Tongue (tissue), 3 donors: ENCODE measurements at places on chromosomes 6 and 20. TPM values are rescaled to one million over a fixed set of nuclear protein-coding genes. Genes with fewer than 3 reads are reported as not detected.

Gene CST5
- not detected for total RNA-seq

DNA sequence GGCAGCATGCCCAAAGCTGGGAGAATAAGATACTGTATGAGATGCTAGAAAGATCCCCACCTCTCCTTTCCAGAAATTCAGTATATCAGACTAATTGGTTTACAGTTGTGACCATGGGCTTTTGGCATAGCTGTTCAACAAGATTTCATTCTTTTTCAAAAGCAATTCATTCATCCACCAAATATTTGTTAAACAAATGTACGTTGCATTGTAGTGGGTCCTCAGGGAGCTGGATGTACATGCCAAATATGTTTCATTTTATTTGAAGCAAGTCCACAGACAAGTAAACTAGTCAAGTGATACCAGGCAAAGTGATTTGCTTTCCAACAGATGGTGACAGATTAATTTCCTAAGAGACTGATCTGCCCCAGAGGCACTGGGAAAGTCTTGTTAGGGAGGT is 85.8 kb upstream of the ESR1 start:
- no peak for DNase-seq

DNA sequence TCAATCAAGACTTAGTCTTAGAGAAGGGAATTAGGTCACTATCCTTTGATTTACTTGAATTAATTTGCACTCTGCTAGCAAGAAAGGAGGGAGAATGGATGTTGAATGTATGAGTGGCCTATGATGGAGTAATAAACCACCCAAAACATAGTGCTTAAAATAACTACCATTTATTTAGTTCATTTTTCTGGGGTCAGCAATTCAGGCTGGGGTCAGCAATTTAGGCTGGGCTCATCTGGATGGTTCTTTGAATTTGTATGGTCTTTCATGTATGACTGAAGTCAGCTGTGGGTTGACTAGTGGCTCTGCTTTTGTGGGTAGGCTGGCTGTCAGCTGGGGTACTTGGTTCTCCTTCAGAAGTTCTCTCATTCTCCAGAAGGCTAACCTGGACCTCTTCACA is 21.0 kb upstream of the LAMA4 start:
- no peak for DNase-seq

Gene NTSR1
- total RNA-seq, result not detected

DNA sequence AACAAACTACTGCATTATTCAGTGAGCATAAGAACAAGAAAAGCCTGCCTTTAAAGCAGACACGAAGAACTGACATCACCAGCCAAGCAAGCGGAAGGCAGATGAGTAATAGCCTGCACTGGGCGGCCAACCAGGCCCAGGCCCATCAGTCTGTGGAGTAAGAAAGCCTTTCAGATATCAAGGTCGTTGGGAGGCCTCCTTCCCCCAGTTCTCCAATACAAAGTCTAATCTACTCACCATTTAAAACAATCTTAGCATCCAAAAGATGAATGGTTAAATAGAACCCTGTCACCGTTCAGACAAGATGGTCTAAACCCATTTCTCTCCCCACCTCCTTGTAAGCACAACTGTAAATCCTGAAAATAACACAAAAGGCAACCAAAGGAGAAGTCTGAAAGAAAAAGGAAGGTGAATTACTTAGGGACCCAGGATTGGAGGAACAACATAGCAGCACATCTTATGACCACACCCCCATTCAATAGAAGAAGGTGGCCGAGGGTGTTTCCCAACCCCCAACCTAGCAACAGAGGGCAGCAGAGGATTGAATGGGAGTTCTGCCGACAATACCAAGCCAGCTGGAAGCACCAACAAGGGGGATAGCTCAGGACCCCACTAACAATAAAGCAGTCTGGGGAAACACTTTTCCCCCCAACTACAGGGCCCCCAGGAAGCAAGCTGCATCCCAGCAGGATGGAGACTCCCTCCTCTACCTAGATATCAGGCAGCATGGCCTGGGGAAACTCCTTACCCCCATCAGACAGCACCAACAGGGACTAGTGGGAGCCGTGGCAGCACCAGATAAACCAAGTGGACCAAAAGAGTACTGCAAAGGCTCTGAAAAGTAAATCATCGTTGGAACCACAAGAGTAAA is 67.9 kb downstream of the ZHX3 start:
- DNase-seq, result peak; percentile 54

- no peak for DNase-seq
These were observed at the start of gene PKHD1 for GRCh38 chr6:52087498-52087999. PKHD1 (minus strand) TSS chr6:52087613; CDS start chr6:52084933, 2,680 bp downstream.

Gene RSPH9
- total RNA-seq, result 0.41 TPM

Gene BTN1A1
- total RNA-seq, result not detected

Gene NKX2-4
- not detected for total RNA-seq

Gene SIRPD
- not detected for total RNA-seq
